Activated CD4-positive, CD25-positive, alpha-beta regulatory T cell treated with anti-CD3 and anti-CD28 coated beads, Interleukin-2, amount 50 U/mL, for 24 hours (primary cell): ENCODE measurements at places on chromosomes 2 and 18.

GRCh38 chr18:14092625-14093306 lies 39.5 kb downstream of the ZNF519 start:
- no peak for ATAC-seq

GRCh38 chr2:29065068-29065811 lies 9.1 kb downstream of the PCARE start:
- ATAC-seq, result no peak

GRCh38 chr2:128451084-128452023 lies 132.7 kb upstream of the HS6ST1 start:
- ATAC-seq, result no peak

GRCh38 chr18:79453816-79454735 lies 58.3 kb downstream of the NFATC1 start:
- no peak for ATAC-seq

DNA sequence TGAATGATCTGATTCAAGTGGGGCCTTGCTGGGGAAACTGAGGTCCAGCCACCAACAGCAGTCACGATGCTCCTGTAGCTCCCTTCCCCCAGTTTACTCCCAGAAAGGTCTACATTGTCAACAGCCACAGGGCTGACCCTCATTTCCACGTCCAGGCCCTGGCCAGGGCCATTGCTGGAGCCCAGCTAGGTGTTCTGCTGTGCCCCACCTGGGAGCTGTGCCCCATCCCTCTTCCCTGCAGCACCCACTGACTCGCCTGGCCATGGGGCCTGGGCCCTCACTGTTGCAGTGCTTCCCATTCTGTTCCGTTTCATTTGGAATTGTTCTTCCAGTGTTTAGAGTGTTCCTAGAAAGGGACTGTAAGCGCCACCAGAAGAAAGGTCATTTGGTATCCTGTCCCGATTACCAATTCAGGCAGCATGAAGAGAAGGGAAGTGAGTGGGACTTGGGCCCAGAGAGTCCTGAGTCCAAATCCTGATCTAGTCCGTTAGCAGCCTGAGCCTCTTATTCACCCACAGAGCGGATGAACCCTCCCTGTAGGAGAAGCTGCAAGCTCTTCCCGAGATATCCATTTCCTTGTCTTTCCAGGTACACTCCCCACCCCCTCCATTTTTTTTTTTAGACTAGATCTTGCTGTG lies 73.1 kb upstream of the HPCAL1 start:
- no peak for ATAC-seq

GRCh38 chr2:227617316-227618230 lies at the start of gene SCYGR4:
Gene SCYGR4 (plus strand): TSS chr2:227617498. CDS start chr2:227617498, 0 bp downstream.
- no peak for ATAC-seq

DNA sequence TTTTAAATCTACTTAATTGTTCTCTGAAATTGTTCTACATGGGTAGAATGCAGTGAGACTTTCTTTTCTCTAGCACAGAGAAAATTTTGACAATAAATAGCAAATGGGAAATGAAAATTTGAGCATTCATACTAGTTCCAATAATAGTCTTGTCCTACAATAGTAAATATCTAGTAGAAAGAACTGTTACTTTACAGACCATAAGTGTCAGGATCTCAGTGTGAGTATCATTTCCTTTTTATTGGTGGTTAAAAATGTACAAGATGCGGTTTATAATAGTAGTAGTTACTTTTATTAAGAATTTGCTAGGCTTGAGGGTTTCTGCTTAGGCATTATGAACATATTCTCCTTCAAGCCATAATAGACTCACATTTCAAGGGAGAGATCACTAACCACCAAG lies 43.2 kb downstream of the KCNE4 start:
- ATAC-seq, result no peak

DNA sequence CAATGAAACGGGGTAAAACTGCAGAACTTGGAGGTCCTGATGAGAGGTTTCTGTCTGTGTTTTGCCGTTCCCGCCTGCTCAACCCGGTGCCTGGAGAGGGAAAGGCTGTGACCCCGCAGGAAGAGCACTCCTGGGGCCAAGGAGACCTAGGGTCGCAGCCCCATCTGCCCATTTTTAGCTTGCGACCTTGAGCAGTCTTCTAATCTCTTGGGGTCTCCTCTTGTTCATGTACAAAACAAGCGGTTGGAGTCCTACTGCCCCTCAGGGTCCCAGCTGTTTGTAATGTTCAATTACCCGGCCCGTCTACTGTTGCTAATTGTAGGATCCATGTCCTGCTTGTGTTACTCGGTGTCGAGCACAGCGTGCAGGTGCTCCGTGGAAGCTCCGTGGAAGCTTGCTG lies 104.5 kb downstream of the PTGR3 start:
- no peak for ATAC-seq

DNA sequence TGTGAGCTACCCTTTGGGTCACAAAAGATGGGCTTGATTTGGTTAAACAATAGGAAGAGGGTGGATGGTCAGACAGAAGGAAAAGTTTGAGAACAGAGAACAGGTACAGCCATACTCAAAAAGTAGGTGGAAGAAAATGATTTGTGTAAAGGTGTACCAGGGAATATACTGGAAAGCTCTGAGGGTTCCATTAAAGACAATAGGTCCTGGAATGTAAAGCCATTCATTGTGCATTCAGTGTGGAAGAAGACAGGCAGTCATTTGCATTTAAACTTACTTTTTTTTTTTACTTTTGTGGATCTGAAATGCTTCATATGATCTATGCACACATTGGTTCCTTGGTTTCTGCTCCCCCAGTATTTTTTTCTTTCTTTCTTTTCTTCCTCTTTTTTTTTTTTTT lies 581.4 kb upstream of the PIK3C3 start:
- ATAC-seq, result no peak

GRCh38 chr18:62332431-62332830 lies 7.3 kb downstream of the TNFRSF11A start:
- no peak for ATAC-seq

GRCh38 chr2:196277002-196277401 lies 105.6 kb upstream of the STK17B start:
- no peak for ATAC-seq

- ATAC-seq, result no peak
Measured at GRCh38 chr2:151851761-151852160, 23.5 kb upstream of the ARL5A start.
